Retina (tissue), 1 donor: ENCODE measurements at places on chromosomes 1 and 21.

DNA sequence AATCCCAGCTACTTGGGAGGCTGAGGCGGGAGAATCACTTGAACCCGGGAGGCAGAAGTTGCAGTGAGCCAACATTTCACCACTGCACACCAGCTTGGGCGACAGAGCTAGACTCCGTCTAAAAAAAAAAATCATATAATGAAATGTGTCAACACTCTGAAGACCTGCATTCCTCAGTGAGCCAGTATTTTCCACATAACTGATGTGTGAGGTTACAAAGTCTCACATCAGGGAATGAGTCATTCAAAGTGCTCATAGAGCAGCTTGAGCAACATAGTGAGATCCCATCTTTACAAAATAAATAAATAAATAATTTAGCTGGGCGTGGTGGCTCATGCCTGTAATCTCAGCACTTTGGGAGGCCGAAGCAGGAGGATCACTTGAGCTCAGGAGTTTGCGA, 65.5 kb downstream of the CASZ1 start:
- DNase-seq: no peak

- no peak for DNase-seq
Observed at GRCh38 chr1:150092180-150092791, 24.7 kb downstream of the VPS45 start.

- DNase-seq: no peak
Observed at GRCh38 chr1:18805925-18806849, 53.3 kb downstream of the TAS1R2 start.

DNA sequence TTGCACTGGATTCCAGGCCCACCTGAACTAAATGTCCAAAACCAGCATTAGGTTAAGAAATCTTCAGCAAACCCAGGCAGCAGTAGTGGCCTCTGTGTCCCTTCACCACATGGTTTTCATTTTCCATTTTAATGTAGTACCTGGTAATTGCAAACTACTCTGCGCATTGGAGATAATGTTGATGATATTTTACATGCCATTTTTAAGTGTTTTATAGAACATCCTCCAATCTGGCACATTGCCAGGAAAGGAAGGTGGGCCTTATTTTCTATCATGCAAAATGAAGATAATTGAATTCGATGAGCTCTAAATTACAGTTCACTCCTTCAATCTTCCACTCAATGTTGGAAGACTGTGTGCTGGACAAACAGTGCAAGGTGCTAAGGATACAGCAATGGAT, 89.5 kb downstream of the ZC3H11B start:
- no peak for DNase-seq

DNA sequence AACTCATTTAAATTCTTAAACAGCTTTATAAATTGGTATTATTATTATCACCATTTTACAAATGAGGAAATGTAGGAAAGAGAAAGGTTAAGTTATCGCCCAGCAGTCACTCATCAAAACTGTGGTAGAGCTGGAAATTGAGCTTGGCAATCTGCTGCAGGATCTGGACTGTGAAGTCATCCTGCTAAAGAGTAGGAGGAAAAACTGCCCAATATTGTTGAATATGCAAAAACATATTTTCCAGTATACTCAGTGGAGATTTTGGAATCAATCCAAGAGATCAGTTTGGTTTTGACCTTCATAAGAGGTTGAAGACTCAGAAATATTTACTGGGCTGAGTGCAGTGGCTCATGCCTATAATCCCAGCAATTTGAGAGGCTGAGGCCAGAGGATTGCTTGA, 16.9 kb upstream of the RC3H1 start:
- DNase-seq: no peak

- DNase-seq: no peak
Observed at GRCh38 chr1:67801903-67802302, 31.4 kb downstream of the GNG12 start.

GRCh38 chr21:30598802-30599201, at the start of gene KRTAP6-2:
Gene KRTAP6-2 (minus strand): TSS chr21:30598902. CDS start chr21:30598874, 28 bp downstream.
- DNase-seq: no peak

DNA sequence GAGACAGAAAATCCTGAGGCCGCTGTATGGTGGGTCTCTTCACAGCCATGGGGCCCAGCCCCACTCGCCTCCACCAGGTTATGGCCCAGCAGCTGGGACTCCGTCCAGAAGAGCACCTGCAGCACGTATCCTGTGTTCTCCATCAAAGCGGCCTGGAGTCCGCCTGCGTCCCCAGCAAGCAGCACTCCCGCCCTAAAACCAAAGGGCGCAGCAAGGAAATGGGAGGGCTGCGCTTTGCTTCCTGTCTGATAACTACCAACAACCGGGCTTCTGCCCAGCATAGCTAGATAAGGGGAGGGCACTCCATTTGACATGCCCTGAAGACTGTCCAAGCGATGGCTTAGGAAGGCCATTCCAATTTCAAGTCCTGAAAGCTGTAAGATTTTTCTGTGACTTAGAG, 119.9 kb downstream of the KCNJ15 start:
- DNase-seq: no peak

GRCh38 chr1:63817152-63817667, 43.4 kb downstream of the ROR1 start:
- no peak for DNase-seq

- no peak for DNase-seq
Observed at GRCh38 chr1:20586953-20587660, 1.8 kb upstream of the CDA start.

DNA sequence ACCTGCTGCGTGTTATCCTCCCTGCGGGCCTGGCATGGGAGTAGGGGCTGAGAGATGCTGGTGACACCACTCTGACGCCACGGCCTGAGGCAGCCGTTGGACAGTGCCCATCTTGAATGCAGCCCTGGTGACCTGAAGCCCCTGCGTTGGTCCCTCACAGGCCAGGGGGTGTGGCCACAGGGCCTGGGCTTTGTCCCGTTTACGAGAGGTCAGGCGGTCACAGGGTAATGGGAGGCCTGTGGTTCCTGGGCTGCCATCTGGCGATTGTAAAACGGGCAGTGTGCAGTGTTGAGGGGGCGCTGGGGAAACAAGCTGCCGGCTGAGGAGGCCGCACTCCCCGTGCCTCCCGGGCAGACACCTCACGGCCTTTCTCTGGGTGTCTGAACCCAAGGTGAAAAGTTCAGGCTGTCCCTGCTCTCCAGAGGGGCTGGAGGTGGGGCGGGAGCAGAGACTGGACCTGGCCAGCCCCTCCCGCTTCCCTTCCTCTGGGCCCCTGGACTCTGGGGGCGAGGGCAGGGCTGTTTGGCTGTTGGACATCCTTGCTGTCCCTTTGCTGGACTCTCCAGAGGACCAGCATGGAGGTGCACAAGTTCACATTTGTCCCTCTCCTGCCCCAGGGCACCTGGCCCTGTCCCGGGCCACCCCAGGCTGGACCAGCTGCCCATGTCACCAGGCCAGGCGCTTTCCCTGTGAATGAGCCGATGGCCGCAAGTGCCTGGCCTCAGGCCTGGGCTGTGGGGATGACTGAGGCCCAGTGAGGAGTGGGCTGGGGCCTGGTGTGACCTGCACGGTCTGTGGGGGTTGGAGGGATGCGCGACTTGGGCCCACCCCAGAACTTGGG, 42.4 kb downstream of the SKI start:
- peak; percentile 81 for DNase-seq

GRCh38 chr1:176989023-176989422, 175.5 kb downstream of the ASTN1 start:
- DNase-seq: no peak
